ENCODE measurements at places on chromosomes 3 and 15.
A peak's percentile ranks its signal among the peaks of the same experiment; 100 is the strongest.

DNA sequence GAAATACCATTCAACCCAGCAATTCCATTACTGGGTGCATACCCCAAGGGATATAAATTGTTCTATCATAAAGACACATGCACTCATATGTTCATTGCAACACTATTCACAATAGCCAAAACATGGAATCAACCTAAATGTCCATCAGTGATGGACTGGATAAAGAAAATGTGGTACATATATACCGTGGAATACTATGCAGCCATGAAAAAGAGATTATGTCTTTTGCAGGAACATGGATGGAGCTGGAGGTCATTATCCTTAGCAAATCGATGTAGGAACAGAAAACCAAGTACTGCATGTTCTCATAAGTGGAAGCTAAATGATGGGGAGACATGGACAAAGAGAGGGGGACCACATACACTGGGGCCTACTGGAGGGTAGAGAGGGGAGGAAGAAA, 5.5 kb upstream of the MYRIP start:
- no peak for DNase-seq

DNA sequence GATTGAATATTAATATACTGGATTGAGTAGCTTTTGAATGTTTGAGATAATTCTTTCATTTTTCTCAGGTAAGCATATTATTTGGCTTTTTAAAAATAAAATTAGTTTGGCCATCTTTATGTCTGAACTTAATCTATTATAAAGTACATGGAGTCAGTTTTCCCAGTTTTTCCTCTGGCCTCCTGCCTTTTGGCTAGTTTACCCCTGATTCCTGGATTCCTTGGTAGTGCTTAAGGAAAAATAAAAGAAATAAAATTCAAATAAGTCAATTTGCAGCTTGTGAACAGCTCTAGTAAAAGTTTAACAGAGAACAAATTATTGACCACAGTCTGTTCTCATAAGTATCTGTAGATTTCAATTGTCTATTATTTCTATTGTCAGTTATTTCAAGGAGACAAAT, 89.4 kb downstream of the COL6A6 start:
- DNase-seq = no peak

GRCh38 chr15:67125589-67126502, 60.4 kb downstream of the SMAD3 start:
- DNase-seq = peak; percentile 52

DNA sequence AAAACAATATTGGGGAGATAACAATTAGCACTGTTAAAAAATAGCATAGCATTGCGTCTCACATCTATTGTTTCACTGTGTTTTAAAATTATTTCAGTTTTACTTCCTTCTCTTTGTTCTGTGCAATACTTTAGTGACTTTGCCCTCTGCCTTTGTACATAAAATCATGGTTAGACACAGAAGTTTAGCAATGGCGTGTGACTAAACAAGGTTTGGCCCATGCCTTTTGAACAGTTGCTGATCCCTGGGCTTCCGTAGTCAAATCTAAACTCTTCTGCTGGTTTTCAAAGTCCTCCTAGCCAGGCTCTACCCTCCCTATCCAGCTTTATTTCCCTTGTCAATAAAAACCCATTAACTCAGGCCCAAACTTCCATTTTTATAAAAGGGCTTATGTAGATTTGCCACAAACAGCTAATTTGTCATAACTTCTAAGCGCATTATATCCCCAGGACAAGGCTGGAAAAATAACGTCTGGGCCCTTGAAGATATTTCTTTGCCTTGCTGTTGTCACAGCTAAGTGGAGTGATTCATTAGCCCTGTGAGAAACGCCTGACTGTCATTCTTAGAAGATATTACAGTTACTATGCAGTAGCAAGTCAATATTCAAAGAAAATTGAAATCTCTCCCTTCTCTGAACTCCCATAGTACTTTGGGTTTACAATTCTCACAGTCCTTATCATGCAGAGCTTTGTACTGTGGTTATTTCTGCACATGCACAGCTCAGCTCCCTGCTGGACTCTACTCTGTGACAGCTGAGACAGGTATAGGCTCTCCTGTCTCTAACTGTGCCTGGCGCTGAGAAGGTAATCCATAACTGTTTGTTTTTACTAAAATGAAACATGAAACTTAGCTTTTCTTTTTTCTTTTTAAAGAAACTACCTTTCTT, 123.4 kb upstream of the SLC24A5 start:
- DNase-seq = no peak

GRCh38 chr3:69410301-69410700, 24.4 kb upstream of the FRMD4B start:
- peak; percentile 16 for DNase-seq

DNA sequence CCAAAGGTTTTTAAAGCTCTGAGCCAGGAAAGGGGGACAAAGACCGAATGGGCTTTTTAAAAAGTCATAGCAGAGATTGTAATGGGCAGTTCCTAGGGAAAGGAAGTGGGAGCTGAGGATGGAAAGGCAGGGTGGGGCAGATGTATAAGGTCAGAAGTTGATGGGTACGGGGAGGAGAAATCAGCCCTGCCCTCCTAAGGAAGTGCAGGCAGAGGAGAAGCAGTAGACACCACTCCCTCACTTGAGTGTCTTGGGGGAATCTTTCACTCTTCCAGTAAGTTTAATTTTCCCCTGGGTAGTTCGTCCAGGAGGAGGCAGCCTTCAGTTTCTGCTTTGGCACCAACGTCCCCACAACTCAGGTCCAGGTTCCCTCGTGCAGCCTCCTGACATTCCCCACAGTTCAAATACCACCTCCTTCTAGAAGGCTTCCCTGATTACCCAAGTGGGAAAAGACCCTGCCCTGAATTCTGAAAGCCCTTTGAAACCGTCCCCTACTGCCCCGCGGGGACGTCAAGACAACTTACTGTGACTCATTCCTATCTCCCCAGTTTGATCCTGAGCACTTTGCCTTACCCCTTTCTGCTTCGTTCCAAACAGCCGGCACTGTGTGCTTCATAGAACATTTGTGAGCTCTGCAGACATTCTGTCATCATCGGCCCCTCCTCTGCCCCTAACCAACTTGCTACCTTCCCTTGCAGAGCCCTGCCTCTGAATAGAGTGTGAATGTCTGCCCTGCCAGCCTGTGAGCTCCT, 14.3 kb upstream of the SRP14 start:
- DNase-seq = no peak

DNA sequence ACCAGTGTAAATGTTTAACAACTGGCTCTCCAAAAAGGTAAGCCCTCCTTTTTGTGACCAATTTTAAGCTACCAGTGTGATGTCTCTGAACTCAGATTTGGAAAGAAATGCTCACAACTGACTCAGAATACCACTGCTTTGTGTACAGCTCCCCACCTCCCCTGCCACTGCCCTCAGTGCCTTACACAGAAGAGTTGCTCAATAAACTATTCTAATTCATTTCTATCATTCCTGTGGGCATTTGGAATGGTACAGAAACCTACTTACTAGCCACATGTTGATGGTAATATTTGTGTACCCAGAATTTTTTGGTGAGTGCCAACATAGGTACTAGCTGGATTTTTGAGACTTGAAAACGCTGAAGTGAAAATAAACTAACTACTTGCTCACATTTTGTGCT, 16.0 kb downstream of the LRRN1 start:
- no peak for DNase-seq

- no peak for DNase-seq
These were observed 28.2 kb downstream of the DAG1 start for GRCh38 chr3:49498239-49498638.

- DNase-seq = no peak
These were observed 437.7 kb downstream of the RAP2B start for GRCh38 chr3:153599685-153600084.

GRCh38 chr15:81865850-81866537, 179.8 kb downstream of the MEX3B start:
- no peak for DNase-seq

DNA sequence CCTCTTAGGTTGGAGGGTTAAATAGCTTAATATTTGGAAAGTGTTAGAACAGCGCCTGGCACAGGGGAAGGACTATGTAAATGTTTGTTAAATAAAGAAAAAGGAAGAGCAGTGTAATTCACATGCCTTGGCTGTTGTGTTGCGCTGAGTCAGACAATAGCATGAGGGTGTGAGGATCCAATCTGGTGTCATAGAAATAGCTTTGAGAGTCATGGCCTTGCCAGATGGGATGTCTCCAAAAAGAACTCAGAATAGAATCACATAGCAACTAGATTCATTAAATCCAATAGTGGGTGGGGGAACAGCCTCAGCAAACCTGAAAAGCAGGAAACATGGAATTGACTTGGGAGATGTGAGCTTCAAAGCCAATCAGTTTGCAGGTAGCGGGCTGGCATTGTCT, 3.9 kb upstream of the RBSN start:
- DNase-seq = no peak

DNA sequence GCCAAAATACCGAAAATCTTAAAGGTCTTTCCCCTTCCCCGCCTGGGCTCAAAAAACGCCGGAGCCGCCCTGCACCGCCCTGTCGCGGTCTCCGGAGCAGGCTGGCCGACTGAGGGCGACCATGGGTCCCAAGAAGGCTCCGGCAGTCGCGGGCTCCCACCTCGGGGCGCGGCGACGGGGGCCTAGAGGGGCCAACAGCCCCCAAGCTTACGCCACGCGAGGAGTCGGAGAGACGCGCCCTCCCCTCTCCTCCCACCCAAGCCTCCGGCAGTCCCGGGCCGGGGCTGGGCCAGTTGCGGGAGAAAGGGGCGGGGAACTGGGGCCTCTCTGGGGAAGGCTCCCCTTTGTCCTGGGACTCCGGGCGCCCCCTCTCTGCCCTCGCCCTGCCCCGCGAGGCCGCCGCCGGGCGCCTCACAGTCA, 69.2 kb downstream of the GOLGA8B start:
- no peak for DNase-seq
